ENCODE measurements at places on chromosomes 12 and 14.
A peak's percentile ranks its signal among the peaks of the same experiment; 100 is the strongest.

DNA sequence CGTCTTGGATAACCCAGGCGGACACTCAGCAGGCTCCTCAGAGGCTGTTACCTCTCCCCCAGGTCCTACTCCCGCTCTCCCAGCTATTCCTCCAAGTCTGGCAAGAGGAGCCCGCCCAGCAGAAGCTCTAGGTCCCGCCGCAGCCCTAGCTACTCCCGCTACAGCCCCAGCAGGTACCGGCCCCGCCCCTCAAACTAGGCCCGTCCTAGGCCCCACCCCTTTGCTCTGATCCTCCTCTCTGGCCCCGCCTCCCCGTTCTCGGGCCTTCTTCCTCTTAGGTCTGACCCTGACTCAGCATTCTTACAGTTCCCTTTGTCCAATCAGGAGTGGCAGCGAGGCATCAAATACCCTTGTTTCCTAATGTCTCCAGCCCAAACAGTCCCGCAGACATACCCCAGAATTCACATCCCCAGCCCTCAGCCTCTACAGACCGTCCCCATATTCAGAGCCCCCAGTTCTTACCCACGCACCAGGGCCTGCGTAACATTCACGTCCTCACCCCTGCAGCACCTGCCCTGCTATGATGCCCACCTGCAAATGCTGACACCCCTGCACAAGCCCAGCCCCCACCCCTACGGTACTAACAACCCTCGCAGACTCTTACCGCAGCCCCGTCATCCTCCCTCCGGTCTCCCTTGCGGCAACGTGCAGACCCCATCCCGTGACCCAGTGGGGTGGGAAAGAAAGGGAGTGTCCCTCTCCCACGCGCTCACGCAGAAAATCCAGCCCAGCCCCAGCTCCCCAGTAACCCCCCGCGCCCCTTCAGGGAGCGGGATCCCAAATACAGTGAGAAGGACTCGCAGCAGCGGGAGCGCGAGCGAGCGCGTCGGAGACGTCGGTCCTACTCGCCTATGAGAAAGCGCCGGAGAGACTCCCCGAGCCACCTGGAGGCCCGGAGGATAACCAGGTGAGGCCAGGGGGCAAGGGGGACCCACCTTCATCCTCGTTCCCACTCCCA is 25.0 kb upstream of the HSPB8 start:
- DNase-seq, result no peak

DNA sequence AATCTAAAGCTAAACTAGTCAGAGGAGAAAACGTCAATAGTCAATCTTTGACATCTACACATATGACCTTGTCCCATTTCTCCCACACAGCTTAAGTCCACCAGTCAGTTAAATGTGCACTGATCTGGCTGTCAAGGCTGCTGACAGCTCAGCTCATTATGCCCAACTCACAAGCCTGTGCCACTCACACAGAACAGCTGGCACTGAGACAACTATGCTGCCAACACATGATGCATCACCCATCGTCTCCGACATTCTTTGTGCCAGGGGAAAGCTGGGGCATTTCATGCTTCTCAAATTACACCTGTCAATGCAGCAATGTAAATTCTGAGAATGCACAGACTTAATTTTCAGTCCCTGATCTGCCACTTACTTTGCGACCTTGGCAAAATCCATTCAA is 25.3 kb downstream of the GNS start:
- DNase-seq, result peak; percentile 68

DNA sequence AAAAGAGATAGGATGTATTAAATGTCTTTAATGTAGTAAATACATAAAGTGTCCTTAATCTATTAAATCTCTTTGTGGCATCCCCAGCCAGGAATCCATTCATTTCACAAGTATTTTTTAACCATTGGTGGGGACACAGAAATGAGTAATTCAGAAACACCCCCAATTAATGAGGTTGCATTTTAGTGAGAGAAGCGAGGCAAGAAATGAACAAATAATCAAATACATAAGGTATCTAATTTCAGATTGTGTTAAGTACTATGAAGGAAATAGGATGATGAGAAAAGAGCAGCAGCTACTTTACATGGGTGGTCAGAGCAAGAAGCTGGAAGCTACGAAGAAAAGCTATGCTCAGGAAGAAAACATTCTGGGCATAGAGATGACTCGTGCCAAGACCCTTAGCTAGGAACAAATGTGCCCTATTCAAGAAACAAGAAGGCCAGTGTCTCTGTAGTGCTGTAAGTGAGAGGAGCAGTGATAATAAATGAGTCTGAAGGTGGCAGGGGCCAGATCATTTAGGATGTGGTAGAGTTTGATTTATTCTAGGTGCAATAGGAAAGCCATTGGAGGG is 60.5 kb upstream of the IGF1 start:
- DNase-seq, result no peak

- no peak for DNase-seq
Observed at GRCh38 chr14:100442498-100443490, 119.7 kb downstream of the SLC25A47 start.
